ENCODE measurements at places on chromosomes 5 and 9. TPM values are rescaled to one million over a fixed set of nuclear protein-coding genes. Genes with fewer than 3 reads are reported as not detected.
A peak's percentile ranks its signal among the peaks of the same experiment; 100 is the strongest.

GRCh38 chr5:100902440-100903038, 543 bp downstream of the ST8SIA4 start:
- peak; percentile 34 for DNase-seq

The CD14 gene
- polyA plus RNA-seq, result 12.6 TPM

DNA sequence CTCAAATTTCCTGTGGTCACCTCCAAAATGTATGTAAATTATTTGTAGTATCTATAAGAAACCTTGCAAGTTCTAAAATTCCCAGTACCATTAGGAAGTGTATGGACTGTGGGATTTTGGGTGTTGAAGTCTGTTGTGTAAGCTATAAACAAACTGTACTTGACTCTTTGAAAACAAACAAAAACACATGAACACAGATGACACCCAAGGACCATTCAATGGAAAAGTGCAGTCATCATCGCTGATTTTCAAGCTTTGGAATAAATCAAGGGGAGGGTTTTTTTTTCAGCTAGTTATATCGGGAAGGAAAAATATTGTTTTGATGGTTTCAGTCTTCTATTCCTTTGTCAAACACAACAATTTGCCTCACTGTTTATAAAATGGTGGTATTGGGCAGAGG, 49.6 kb downstream of the ELL2 start:
- DNase-seq, result no peak

The FAT2 gene
- polyA plus RNA-seq, result 0.09 TPM

- no peak for DNase-seq
These were observed 30.3 kb downstream of the SARDH start for GRCh38 chr9:133707763-133708245.

DNA sequence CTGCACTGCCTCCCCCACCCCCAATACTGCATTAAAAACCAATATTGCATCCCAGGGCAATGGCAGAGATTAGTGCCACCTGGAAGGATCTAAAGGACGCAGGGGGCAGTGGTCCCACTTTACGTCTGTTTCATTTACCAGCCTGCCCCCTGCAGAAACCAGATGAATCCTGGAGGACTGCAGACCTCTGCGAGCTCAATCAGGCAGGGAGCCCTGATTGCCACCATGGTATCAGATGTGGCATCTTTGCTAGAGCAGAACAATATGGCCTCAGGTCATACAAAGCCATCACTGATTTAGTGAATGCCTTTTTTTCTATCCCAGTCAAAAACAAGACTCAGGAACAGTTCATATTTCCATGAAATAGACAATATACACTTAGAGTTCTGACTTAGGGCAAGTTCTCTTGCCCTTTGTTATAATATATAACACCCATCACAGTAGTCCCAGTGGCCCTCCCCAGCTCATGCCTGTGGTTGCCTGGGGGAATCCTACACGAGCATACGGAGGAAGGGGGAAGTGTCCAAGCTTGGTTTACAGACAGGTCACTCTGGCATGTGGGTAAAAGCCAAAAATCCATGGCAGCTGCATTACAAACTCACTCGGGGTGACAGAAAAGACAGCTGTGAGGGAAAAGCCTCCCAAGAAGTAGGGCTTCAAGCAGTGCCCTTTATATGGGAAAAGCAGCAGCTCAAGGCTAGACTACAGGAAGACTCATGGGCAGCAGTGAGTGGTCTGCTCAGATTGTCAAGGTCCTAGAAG, 85.1 kb downstream of the MED27 start:
- no peak for DNase-seq
